ENCODE measurements at places on chromosomes 16 and 17. TPM values are rescaled to one million over a fixed set of nuclear protein-coding genes. Genes with fewer than 3 reads are reported as not detected.

CTRB1 gene
- not detected for polyA plus RNA-seq

GJD3 gene
- not detected for polyA plus RNA-seq

EFNB3 gene
- polyA plus RNA-seq: not detected

CRYBA1 gene
- polyA plus RNA-seq: not detected

CARD14 gene
- polyA plus RNA-seq: not detected

HBA2 gene
- polyA plus RNA-seq: 601 TPM

GRCh38 chr17:34990921-34991365, 10.6 kb downstream of the LIG3 start:
- DNase-seq: no peak

GRCh38 chr17:10025976-10026901, 121.2 kb upstream of the RCVRN start:
- DNase-seq: no peak

DNA sequence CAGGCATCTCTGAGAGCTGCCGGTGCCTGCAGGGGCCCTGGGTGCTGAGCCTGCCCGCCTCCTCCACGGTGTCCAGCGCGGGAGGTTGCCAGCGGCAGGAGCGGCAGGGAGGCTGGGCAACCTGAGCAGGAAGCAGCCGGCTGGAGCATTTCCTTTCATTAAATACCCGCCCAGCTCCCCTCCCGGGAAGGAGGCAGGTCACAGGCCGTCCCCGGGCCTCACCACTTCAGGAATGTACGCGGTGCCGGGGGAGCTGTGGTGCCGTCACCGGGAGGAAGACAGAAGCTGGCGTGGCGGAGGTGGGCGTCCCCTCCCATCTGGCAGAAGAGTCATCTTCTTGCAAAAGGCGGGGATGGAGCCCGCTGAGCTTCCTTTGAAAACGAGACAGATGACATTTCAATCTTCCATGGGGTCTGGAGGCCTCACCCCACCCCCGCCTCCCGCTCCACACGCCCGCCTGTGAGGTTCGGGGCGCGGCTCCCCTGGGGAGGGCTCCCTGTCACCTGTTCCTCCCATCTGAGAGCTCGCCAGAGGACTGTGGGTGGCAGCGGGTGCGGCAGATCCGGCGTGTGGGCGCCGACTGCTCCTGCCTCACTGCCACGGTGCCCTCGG, 16.0 kb downstream of the SOX8 start:
- no peak for DNase-seq

GRCh38 chr16:88553739-88554138, 16.5 kb upstream of the ZC3H18 start:
- no peak for DNase-seq

DNA sequence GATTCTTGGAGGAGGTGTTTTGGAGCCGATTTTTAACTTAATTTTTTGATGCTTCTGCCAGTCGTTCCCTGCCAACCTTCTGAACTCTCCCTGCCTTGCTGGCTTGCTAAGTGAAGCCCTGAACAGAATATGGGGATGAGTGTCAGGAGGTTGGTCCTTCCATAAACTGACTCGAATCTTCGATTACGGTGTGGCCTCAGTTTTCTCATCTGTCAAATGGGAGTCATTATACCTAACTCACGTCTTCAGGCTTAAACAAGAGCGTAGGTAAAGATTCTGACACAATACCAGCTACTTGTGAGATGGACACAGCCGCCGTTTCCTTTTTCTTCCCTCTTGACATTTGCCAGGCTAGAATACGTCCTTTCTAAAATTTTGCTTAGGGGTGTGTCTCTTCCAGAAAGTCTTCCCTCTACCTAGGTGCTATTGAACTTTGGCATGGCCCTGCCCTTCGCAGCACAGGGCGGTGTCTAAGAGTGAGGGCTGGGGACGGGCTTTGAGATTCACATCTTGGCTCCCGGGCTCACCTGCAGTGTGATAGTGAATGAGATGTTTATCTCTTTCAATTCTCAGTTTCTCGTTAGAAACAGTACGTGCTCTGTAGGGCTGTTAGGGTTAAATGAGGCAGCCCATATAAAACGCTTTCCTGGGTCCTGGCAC, 190.6 kb upstream of the SDK2 start:
- DNase-seq: no peak

DNA sequence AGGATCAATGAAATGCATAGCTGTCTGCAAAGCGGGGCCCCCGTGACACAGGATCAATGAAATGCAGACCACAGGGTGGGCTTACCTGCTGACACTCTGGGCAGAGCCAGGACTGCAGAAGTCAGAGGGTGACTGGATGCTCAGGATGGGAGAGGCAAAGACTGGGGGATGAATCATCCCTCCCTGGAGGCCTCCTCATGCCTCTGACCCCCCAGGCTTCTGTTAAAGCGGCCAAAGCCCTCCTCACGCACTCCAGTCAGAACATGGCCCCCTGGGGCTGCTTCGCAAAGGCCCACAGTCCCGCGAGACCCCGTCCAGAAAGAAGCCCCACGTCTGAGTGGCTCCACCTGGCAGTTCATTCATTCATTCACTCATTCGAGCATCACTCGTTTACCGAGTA, 38.4 kb upstream of the FOXF1 start:
- DNase-seq: no peak

- DNase-seq: no peak
Observed at GRCh38 chr16:86298758-86299134, 211.6 kb upstream of the FOXF1 start.

DNA sequence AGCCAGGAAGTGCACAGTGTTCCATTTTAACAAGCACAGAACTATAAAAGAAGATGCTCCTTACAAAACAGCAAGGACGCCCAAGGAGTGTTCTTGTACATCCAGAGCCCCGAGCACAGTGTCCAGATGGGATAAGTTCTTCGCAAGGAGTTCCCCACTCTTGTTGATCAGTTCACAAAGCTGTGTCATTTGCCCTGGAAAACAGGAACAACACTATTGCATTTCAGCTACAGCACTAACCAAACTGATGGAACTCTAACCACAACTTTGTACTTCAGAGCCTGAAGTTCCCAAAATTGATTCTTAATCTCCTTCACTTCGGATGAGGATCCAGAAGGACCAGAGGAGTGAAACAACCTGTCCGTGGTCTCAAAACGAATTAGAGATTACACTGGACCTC, 5.1 kb downstream of the COPS3 start:
- no peak for DNase-seq

DNA sequence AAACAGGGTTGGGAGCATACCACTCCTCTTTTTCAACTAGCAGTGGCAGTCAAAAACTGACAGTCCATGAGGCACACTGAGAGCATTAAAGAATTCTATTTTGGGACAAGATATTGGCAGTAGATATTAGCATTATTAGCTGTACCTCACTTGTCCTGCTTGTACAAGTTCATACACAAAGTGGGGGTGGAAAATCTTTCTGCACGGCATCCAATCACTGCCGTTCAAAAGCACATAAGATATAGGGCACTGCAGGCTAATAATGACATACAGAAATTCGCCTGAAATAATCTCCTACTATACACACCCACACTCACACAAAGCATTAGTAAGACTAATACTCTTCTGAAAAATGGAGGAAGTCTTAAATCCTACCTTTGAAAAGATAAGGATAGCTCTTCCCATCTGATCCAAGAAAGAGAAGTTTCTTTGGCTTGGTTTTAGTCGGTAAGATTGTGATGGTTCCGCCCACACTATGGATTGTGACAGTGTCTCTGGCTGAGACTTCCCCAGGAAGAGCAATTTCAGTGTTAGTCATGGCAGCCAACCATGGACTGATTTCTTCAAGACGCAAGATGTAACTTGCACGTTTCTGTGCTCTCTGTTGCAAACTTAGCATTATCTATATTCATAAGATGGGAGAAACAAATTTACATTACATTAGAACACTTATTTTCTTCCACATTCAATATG, 40.6 kb upstream of the ARL6IP1 start:
- DNase-seq: no peak

- no peak for DNase-seq
Observed at GRCh38 chr16:15601212-15601879, 41.6 kb downstream of the MARF1 start.

DNA sequence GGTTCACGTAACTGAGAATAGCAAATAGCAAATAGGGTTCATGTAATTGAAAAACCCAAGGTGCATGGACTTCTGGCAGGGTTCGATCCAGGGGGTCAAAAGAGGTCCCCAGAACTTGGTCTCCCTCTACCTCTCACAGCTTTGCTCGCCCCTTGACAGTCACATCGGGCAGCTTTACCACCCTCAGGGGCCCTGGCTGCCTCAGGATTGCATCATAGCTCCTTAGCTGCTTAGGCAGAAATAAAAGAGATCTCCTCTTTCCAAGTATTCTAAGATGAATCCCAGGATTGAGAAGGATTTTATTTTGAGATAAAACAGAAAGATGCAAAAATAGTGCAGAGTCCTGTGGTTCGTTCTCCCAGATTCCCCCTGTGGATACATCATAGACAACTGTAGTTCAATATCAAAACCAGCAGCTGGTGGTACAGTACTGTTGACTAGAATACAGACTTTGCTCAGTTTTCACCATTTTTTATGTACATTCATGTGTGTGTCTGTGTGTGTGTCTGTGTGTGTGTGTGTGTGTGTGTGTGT, 12.8 kb downstream of the ADGRG3 start:
- DNase-seq: no peak

DNA sequence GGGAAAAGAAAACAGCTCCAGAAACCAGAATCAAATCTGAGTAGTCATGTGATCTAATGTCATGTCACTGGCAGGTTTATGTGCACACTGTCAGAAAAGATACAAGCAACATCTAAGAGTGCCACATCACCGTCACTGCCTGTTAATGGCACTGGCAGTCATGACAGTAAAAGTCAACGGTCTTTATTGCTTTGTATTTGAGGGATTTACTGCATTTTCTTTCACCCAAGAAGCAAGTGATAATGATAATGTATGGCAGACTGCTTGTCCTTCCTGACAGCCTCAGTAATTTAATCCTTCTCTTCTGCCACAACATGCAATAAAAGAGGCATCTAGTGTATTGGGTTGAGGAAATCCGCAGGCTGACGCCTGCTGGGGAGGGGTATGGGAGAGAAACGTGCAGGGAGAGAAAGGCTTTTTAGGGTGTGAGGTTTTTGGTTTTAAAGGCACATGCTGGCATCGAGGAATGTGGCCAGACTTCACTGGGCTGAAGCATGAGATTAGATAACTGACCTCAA, 92.4 kb downstream of the RPGRIP1L start:
- no peak for DNase-seq

GRCh38 chr16:21301168-21301894, 23.2 kb upstream of the CRYM start:
- peak; percentile 56 for DNase-seq

DNA sequence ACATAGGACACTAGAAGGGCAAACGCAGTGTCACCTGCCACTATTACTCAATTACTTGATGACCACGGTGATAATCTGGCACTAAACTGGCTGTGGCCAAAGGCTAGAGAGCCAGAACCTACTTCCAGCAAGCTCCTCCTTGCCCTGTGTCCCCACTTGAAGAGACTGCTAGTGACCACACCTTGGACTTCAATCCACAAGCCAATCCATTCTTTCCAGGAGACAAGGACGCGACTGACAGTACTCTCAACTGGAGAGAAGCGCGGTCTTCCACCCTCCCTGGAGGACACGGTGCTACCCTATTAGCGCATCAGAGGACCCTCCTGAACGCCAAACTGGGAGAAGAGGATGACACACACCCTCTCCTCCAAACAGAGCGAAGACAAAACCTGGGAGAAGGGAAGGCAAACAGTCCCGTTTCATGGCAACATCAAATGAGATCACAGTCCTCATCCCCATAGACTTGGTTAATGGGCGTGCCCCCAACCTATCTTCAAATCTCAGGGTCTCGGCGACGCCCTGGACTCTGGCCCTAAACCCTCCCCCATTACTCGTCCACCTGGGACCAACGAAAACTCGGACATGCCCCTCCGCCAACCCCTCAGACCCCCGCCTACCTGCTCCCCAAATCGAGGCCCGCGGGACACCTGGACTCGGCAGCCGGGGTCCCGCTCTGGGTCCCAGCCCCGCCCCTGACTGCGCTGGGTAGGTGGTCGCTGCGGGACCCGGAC, 508 bp downstream of the FLCN start:
- peak; percentile 6 for DNase-seq

- peak; percentile 17 for DNase-seq
Observed at GRCh38 chr16:46974352-46974751, 878 bp upstream of the DNAJA2 start.

DNA sequence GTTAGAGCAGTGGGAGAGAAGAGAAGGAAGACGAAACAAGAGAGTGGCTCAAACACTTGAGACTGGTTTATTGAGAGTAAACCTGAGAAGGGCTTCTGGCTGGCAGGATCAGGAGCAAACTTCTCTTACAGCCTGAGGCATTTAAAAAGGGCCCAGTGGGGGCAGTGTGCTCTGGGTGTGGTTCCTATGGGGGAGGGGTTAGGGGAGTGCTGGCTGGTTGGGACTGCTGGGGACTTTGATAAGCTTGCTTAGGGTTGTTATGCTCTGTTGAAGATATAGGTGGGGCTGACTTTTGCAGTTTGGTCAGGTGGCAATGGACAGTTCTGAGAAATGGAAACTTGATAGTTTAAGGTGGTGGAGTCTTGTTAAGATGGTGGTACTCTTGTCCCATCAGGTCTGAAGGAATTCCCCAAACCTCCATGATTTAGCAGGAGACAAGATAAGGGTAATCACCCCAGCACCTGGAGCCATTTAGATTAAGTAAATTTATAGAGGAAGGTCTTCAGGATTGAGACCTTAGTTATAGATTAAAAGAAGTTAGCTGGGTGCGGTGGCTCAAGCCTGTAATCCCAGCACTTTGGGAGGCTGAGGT, 79.3 kb downstream of the EMP2 start:
- DNase-seq: no peak

GRCh38 chr17:64385187-64386083, 5.2 kb downstream of the PECAM1 start:
- DNase-seq: no peak

GRCh38 chr16:50690177-50690576, 3.2 kb upstream of the NOD2 start:
- DNase-seq: no peak

DNA sequence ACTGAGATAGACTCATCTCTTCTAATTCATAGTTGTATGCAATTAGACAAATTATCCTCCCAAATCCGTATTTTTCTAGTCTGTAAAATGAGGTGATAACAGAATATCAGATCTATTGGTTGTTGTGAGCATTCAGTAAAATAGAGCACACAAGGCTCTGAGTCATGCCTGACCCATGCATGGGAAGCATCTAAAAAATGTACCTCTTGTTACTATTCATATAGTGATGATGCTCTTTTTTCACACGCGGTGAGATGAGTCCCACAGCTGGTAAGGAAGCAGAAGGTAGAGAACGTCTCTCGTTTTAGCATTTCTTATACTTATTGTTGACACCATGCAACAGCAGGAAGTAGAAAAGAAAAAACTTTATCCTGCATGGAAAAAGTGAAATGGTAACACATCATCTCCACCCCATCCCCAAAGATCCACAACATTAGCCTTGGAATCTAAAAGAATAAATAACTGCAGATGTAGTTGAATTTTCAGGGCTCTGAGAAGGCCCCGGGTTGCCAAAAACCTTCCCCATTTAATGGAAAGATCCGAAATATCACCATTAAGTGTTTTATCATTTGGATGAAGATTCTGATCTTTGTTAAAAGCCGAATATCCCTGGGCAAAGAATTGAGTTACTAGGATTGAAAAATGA, 215.6 kb downstream of the TMEM114 start:
- no peak for DNase-seq

GRCh38 chr16:23952128-23952970, 116.6 kb downstream of the PRKCB start:
- DNase-seq: no peak

Data from naive B cell (primary cell).